GM23248 (cell line): ENCODE measurements at places on chromosomes 6 and 20.

DNA sequence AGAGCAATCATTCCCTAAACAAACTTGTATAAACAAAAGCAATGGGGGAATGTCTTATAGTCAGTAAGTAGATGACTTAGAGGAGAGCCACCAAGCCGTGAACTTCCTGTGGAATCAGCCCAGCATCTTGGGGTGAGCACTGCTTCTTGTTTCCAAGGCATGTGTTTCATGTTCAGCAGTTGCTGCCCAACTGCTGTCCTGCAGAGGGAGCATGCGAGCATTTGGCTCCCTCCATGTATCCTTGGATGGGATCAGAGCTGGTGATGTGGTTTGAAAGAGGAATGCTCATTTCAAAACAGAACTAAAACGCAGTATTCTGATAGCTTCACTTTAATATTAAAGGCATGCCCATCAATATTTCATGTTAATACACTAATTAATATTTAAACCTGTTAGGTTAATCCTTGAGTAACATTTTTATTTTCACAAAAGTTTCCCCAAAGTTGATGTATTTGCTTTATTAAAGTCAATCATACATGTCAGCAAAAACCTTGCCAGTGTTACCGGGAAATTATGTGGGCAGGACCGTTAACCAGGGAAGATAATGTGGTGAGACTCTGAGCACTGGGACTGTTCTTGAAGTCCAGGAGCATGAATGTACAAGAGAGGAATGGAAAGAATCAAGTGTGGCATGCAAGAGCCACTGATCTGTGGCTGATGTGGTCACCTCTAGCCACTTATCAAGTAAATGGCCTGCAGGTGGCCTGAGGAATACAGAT lies 172.1 kb upstream of the GGTLC1 start:
- peak; percentile 82 for DNase-seq

DNA sequence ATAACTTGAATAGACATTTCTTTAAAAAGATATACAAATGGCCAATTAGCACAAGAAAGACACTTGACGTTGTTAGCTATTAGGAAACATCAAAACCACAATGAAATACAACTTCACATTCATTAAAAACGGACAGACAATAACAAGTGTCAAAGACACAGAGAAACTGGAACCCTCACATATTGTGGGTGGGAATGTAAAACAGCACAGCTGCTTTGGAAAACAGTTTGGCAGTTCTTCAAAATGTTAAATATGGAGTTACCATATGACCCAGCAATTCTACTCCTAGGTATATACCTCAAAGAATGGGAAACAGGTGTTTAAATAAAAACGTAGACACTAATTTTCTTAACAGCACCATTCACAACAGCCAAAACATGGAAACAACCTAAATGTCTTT lies 100.5 kb upstream of the SLC22A23 start:
- no peak for DNase-seq

DNA sequence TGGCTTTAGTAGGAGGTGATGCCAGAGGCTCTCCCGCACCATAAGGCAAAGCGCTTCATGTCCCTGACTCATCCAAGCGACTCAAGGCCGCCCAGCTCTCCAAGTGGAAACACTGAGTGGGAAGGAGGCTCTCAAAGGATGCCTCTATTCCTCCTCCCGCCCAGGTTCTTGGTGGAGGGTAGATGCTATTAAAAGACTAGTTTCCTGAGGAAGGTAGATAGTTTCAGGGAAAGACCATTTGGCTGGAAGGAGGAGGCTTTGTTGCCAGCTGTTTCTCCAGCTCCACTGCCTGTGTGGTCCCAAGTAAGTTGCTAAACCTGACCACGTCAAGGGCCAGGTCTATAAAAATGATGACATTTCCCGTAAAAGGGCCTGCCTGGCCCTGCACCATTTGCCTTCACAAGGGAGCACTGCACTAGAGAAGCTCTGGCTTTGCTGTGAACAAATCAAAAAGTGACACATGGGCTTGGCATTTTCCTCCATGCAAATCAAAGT lies 48.2 kb downstream of the GMDS start:
- peak; percentile 56 for DNase-seq

DNA sequence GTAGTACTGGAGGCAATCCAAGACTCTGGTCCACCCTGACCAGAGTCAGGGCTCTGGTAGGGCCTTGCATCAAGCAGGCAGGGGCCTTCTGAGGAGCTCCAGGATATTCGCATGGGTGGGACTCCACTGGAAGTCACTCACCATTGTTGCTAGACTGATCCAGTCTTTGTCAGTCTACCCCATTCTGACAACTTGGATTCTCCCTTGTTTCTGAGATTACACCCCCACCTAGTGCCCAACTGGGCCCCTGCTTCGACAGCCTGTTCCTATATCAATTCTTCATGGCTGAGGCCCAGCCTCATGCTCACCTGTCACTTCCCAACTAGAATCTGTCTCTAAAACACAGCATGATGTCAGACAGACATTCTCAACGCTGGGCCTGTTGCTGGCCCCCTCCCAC lies 5.2 kb downstream of the SLC35D3 start:
- no peak for DNase-seq

DNA sequence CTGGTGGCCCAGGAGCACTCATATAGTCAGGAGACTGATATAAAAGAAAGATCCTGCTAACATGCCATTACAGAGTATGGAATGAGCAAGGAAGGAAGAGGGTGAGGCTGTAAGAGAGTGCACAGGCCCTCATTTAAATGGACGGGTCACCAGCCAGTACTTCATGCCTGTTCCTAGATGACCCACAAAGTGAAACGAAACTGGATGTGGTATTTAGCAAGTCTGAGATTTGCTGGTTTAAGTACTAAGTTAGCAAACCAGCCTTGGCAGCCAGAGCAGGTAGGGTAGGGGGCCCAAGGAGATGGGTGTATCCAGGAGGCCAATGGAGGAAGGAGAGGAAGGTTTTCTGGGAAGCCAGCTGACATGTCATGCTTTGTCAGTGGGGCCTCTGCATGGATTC lies 15.9 kb downstream of the NT5E start:
- DNase-seq: no peak

DNA sequence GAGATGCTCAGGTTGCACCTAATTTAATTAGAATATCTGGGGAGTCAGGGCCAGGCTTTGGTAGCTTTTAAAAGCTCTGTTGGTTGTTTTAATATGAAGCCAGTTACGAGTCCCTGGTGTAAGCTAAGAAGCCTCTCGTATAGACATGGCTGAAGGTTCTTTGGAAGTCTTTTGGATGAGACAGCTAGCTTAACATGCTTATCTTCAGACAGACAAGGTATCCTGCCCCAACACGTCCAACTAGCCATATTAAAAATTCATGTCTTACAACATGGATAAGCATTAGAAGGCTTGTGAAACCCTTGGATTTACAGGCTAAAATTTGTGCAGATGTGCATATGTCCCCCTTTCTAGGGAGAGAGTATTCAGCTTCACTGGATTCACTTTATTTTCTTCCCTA lies 105.7 kb upstream of the KCNK16 start:
- no peak for DNase-seq

DNA sequence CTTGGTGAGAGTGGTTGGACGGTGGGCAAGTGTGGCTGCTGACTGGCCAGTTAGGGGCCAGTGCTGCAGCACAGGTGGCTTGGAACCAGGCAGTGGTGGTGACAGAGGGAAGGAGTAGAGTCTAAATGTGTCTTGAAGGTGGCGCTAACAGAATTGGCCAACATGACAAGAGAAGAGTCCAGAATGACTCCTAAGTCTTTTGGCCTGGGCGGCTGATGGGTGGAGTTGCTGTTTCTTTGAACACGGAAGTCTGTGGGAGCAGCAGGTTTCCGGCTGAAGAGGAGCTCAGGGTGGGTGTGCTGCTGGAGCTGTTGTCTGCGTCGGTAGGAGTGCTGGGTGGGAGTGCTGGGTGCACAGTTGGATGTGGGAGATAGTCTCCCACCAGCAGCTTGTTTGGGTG lies 10.1 kb downstream of the LSM14B start:
- peak; percentile 33 for DNase-seq

DNA sequence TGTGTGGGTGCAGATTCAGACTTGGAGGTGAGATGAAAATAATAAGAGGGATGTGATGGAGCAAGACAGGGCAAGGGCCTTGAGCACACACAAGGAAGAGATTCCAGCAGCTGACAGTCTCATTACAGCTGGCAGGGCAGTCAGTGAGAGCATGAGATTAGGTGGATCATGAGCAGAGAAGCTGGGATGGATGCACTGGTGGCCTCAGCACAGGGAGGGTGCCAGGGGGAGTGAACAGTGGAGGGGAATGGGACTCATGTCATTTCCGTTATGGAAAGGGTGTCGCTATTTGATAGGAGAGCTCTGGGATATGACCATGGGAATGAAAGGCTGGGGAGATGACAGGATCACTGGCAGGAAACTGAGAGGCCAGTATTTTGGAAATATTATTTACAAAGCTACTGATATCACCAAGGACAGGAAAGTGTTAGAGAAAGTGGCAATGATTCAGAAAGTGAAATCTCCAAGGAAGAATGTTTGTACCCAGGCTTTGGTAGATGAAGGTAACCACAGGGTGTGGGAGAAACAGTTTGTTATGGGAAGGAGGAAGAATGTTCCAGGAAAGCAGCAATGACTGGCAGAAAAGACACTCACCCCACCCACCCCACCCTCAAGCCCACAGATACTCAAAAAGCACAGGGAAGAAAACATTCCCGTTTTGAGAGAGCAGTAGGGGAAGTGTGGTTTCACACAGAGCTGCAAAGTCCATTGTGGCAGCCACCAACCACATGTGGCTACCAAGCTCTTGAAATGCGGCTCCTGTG lies 214.7 kb upstream of the PROKR2 start:
- DNase-seq: peak; percentile 84

- no peak for DNase-seq
Observed at GRCh38 chr6:36139431-36139830, 9.1 kb downstream of the MAPK13 start.

DNA sequence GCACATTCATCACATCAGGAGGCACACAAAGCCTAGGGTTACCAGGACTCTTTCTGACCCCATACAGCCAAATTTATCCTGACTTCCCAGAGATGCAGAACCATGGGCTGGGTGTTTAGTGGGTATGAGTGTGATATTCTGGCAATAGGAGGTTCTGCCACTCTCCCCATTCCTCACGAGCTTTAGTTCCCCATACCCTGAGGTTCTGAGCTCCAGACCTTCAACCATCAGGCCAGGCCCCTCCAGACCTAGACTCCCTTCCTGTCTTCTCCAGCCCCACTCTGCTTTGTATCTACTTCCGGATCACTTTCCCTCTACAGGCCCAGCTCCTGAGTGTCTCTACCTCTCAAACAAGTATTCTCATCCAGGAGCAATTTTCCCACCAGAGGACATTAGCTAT lies 4.4 kb downstream of the HLA-F start:
- no peak for DNase-seq

- peak; percentile 35 for DNase-seq
Observed at GRCh38 chr20:51338692-51339440, 203.7 kb downstream of the NFATC2 start.

DNA sequence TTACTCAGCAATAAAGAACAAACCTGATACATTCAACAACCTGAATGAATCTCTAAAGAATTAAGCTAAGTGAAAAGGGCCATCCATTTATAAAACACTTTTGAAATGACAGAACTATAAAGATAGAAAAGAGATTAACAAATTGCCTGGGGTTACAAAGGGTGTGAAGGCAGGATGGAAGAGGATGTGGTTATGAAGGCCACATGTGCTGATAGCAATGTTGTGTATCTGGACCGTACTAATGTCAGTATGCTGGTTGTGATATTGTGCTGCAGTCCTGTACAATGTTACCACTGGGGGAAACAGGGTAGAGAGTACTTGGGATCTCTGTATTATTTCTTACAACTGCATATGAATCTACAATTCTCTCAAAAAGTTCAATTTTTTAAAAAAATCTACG lies 36.4 kb downstream of the ELOVL5 start:
- DNase-seq: no peak

GRCh38 chr6:2314641-2315040 lies 69.2 kb upstream of the GMDS start:
- DNase-seq: no peak

DNA sequence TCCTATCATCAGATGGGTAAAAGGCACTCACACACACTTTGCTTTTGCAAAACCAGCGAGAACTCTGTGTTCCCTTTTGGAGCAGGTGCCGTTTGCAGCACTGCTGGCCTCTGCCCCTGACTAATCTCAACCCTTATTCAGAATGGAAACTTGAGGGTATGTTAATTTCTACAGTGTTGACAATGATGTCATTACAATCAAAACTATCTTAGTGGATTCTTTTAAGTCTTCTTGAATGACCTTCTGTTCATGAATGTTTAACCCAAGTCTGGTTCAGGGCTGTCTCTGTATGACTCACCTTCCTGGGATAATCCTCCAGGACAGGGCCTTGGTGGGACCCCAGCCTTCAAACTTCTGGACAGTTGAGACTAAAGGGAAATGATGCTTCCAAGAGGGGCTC lies 197.9 kb downstream of the CDH4 start:
- no peak for DNase-seq

DNA sequence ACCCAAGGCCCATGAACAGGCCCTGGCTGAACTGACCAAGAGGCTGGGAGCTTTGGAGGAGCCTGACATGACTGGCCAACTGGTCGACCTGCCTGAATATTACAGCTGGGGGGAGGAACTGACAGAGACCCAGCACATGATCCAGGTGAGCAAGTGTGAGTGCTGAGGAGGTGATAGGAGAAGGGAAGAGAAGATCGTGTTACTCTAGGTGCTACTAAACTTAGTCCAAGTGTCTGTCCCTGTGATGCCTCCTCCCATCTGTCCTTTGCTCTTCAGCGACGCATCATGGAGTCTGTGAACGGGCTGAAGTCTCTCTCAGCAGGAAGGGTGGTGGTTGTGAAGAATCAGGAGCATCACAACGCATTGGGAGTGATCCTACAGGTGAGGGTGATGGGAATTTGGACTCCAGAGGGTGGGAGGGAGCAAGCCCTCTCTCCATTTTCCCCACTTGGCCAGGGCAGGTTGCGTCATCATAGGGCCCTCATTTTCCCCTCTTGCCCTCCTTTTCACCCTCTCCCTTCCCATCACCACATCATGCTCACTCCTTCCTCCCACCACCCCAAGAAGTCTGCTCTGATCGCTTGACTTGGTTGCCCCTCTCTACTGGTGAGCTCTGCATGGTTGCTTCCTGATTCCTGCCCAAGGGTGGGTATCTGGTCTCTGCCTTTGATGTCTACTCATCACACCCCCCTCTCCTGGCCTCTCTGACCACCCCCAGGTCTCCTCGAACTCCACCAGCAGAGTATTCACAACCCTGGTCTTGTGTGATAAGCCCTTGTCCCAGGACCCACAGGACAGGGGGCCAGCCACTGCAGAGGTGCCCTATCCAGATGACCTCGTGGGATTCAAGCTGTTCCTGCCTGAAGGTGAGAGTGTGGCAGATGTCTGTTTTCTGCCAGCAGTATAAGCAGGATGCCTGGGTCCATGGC lies 4.7 kb downstream of the DXO start:
- DNase-seq: no peak
